Posterior vena cava (tissue), 2 donors: ENCODE measurements at places on chromosomes 6 and 20.

DNA sequence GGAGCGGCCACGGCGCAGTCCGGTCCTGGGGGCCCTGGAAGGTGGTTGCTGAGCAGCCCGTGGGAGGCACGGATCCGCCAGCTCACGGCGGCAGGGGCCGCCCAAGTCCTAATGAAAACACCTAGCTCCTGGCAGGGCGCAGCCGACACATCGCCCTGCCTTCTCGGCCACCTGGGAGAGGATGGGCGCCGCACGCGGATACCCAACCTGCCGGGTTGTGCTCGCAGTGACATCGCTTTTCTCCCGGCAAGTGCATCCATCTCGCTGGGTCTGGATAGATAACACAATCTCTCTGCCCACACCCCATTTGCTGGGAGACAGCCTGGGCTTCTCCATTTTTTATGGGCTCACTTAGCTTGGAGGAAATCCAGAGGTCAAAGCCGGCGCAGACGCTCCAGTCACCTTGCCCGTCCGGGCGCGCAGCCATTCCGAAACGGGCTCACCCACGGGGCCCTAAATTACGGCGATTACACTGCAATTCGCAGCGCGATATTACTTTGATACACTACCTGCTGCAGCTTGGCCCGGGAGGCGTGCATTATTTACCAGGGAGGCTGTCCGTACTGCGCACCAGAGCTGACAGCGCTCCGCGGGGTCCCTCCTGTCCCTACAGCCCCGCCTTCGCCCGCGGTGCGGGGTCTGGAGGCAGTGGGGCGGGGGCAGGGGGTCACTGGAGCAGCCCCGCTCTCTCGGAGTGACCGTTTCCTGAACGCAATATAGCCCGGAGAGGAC, 36.2 kb upstream of the CCDC167 start:
- no peak for DNase-seq

GRCh38 chr6:36177166-36177565, 19.4 kb upstream of the BRPF3 start:
- DNase-seq: no peak

GRCh38 chr6:131058236-131058635, 4.8 kb downstream of the EPB41L2 start:
- DNase-seq: no peak

DNA sequence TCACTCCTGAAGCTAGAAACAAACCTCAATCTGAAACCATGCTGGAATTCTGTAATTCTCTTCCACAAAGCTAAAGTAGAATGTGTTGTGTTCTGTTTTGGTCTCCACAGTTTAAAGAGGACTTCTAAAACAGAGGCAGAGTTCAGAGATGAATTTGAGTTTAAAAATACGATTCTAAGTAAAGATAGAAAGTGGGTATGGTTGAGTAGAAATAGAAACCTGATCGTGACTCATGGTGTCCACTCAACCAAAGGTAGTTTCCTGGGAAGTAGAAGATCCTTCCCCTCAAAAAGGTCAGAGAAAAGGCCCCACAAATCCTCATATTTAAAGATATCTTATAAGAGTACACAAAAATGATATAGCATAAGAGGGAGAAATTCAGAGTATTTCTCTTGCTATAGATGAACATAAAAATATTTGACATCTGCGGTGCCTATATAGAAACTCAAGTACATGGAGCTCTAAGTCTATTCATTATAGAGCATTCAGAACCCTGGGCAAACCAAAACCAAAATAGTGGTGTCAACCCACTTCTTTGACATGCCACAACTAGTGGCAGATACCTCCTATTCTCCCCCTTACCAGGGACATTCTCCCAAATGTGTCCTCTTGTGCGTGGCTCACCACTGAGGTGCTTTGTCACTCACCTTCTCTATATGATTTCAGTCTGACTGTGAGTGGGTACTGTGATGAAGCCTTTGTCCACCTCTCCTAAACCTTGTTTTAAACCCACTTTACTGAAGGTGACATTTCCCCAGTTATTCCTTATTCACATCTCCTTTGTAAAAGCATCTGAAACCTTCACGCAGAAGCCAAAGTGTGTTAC, 84.5 kb downstream of the PLCB1 start:
- DNase-seq: no peak
